ENCODE measurements at places on chromosomes 13 and 19.

DNA sequence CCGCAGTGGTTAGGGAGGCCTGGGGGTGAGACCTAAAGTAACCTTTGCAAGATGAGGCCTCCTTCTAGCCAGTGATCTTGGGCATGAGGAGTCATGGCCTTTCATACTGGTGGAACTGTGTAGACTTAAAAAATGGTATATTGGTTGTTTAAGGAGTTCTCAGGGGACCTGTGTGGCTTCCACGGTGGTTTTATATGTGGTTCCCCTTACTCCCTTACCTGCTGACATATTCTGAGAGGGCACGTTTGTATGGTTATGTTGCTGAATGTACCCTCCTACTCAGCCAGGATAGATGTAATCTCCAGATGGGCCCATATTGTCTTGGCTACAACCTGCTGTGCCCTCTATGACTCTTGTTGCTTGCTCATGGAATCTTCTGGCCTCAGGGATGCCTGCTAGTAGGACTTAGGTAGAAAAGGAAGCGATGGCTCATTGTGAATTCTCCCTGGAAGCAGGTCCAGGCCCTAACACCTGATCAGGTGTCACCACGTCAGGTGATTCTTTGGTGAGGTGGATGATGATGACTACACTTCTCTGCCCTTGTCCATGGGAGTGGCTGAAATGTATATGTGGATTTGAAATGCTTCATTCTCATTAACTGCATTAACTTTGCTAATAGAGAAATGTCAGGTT, 1.8 kb downstream of the ZNF460 start:
- no peak for DNase-seq

DNA sequence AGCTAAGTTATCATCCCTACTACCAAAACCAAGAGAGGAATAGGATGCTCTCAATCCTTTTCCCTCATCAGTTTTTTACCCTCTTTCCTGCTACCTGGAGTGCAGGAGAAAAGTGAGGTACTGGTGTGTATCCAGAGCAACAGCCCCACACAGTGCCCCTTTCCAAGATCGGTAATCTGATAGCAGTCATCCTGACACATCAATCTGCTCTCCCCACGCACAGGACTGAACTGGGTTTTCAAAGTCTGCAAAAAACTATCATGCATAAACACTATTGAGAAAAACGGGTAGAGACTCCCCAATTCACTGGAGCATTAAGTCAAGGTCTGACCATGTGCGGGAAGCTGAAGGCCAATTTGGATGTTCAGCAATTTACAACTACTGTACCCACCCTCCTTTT, 284.8 kb downstream of the RBM26 start:
- DNase-seq, result no peak

DNA sequence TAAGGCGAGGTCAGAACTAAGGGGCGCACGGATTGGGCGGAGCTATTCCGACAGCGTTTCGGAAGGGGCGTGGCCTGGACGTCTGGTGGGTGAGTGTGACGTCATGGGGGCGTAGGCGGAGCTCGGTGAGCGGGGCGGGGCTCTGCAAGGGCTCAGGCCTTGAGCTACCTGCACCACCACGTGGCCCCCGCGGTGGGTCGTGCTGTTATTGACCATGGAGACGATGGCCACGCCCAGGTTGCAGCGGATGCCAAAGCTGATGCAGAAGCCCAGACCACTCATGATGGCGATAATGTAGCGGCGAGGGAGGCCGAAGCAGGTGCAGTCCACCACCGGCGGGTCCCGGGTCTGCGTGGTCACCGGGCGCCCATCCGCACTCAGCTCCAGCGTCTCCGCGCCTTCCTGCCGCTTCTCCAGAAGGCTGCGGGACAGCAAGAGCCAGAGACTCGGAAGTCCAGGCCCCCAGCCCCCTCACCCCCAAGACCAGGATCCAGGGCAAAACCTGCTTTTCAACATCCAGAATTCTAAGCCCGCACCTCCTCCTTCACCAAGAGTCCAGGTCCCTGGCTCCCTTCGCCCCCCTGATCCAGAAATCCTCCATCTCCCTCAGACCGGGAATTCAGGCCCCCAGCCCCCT, 4.8 kb downstream of the SLC17A7 start:
- no peak for DNase-seq

GRCh38 chr13:96544957-96545356, 449.3 kb downstream of the OXGR1 start:
- DNase-seq, result no peak

GRCh38 chr13:78977311-78977710, 318.4 kb upstream of the OBI1 start:
- no peak for DNase-seq

DNA sequence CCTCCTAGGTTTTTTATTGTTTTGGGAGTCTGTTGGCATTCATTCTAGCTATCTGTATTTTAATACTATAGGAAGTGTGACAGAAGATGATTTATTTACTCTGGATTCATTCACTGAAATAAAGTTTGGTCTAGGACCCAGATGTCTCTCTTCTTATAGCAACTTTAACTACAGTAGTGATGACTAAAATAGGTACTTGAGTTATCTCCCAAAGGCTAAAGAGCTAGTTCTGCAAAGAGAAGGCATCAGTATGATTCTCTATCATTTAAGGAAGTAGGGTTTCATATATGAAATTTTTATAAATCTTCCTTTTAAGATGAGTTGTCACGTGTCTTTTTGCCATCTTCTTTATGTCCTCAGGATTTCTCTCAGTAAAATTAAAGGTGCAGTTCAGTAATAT, 507.4 kb downstream of the KCTD12 start:
- DNase-seq, result no peak

GRCh38 chr19:38812009-38812840, 520 bp downstream of the LGALS4 start:
- no peak for DNase-seq

GRCh38 chr13:63184693-63185092, 1769.0 kb upstream of the PCDH20 start:
- no peak for DNase-seq

DNA sequence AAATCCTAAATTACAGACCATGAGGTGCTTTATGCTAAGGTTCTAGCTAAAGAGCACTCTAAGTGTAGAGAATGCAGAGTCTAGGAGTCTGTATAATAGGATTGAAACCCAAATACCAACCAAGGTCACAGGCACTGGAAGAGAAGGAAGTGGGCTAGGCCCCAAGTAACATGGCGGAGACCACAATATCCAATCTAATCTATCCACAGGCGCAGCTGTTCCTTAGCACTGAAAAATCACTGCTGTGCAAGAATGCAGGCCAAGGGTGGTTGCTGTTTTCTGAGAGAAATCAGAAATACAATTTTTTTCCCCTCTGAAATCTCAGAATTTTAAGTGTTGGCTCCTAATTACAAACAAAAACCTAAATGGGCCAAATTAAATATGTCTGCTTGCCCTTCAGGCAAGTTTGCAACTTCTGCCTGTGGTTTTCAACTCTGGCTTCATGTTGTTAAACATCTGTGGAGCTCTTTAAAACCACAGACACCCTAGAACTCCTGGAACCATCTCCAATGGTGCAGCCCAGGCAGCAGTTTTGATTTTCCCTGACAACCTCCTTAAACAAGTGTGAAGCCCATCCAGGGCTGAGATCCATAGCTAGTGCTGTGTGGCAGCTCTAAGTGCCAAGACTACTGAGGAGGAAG, 6.1 kb downstream of the RANBP3 start:
- no peak for DNase-seq

GRCh38 chr13:108315273-108315672, 45.8 kb downstream of the TNFSF13B start:
- no peak for DNase-seq

- DNase-seq, result no peak
Observed at GRCh38 chr19:43596842-43597461, 557 bp downstream of the ZNF576 start.

- DNase-seq, result no peak
Observed at GRCh38 chr19:54252243-54252642, 4.8 kb downstream of the LILRB5 start.

DNA sequence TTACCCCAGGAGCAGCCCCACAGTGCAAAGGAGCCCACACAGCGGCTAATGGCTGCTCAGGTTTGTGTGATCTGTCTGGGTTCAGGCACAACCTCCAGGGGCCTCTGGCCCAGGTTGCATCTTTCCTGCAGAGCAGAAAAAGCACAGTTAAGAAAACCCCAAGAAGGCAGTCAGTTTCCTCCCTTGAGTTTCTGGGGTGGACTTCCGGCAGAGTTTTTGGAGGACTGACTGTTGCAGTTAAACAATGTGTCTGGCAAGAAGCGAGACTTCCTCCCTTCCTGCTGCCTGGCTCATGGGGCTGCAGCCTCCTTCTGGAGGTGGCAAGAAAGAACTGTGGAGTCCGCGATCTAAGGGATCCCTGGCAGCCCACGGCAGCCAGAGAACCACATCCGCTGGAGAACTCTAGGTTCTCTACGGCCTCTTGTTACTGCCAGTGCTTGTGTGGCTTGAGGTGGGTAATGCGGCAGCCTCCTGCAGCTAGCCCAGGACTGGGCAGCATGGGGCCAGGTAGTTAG, 114.4 kb downstream of the ZDHHC20 start:
- no peak for DNase-seq

GRCh38 chr13:97385854-97386253, 48.1 kb upstream of the RAP2A start:
- DNase-seq, result no peak

GRCh38 chr19:37304190-37304883, 66.6 kb upstream of the ZNF527 start:
- peak; percentile 82 for DNase-seq

GRCh38 chr19:51466723-51467122, 8.5 kb upstream of the SIGLEC8 start:
- DNase-seq, result no peak

GRCh38 chr19:47719047-47719859, 6.0 kb downstream of the EHD2 start:
- no peak for DNase-seq

DNA sequence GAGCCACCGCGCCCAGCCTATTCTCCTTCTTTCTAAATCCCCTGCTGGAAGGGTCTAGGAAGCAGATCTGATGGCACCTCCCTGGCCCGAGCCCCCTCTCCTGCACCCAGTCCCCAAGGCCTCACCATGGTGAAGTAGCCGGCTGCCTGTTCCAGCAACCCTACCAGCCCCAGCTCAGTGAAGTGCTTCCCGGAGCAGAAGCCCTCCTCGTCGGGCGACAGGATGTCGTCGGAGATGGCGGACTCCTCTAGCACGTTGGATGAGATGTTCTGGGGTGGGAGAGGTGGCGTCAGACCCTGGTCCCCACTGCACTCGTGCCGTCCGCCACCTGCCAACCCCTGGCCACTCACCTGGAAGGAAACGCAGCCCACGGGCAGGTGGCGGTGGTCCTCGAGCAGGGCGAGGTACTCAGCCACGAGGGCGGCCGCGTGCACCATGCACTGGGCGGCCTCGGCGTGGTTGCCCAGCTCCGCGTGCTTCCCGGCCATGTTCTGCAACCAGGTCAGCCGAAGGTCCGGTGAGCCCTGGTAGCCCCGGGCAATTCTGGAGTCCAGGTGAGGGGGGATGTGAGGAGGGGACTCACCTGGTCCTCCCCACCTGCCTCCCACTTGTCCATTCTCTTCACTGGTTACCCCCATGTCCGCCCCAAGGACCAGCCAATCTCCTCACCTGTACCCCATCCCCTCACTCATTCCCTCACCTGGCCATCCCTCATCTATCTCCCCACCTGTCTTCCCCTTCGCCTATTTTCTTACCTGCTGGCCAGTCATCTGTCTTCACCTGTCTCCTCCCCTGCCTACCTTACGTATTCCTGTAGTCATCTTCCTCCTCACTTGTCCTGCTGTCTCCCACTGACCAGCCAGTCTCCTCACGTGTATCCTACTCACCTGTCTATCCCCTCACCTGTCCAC, 11.5 kb upstream of the KANK2 start:
- DNase-seq, result no peak

DNA sequence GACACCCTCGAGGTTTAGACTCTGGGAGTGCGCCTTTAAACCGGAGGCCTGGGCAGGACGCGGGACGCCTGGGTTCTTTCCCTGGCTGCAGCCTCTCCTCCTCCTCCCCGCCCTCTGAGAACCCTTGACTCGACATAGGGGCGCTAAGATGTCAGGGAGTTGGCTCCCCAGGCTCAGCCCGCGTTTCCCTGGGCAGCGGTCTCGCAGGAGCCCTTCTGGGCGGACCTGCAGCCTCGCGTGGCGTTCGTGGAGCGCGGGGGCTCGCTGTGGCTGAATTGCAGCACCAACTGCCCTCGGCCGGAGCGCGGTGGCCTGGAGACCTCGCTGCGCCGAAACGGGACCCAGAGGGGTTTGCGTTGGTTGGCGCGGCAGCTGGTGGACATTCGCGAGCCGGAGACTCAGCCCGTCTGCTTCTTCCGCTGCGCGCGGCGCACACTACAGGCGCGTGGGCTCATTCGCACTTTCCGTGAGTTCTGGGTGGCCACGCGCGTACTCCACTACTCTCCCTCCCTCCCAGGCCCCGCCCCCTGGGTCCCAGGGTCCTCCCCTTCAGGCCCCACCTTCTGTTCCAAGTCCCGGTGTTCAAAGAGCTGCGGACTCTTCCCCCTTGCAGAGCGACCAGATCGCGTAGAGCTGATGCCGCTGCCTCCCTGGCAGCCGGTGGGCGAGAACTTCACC, 1.3 kb downstream of the ICAM5 start:
- DNase-seq, result peak; percentile 21

DNA sequence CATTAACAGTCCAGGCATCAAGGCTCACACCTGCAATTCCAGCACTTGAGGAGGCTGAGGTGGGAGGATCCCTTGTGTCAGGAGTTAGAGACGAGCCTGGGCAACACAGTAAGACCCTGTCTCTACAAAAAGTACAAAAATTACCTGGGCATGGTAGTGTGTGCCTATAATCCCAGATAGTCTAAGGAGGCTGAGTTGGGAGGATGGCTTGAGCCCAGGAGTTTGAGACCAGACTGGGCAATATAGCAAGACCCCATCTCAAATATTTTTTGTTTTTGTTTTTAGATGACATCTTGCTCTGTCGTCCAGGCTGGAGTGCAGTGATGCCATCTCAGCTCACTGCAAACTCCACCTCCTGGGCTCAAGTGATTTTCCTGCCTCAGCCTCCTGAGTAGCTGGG, 40.1 kb upstream of the ONECUT3 start:
- no peak for DNase-seq

DNA sequence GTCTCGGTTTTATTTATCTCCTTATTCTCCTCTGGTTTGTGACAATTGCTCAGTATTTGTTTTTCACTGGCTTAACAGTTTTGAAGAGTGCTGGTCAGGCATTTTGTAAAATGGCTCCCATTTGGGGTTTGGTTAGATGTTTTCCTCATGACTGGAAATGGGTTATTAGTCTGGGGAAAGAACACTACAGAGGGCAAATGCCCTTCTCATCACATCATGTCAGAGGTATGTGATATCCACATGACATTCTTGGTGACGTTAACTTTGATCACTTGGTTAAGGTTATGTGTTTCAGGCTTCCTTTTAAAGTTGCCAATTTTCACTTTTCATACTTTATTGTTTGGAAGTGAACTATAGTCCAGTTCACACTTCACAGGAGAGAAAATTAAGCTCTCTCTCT, 74.8 kb upstream of the KLHL1 start:
- no peak for DNase-seq

- DNase-seq, result peak; percentile 0
Observed at GRCh38 chr19:57888560-57889231, at the start of gene ZNF814. ZNF814 (minus strand) TSS chr19:57889037; CDS start chr19:57888802, 235 bp downstream.
